CD4-positive, alpha-beta T cell treated with Interleukin-6 at 100 ng/mL for 8 hours (primary cell): ENCODE measurements at places on chromosomes 16 and 17.

GRCh38 chr17:39002991-39003715 lies 36.0 kb upstream of the FBXO47 start:
- DNase-seq, result peak; percentile 54

DNA sequence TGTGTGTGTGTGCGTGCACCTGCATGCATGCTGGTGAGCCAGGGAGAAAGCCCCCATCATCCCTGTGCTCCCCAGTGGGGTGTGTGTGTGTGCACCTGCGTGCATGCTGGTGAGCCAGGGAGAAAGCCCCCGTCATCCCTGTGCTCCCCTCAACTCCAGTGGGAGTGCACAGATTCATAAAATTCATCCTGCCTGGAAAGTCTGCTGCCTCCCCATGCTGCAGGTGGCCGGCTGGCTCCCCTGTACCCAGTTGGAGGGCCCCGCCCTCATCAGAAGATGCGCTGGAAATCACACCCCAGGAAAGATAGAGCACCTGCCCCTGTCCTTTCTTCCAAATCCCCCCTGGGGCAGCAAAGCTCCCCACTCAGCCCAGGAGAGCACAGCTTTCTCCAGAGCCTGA lies 84.8 kb upstream of the DOC2B start:
- DNase-seq, result no peak

GRCh38 chr16:68117884-68118283 lies 32.7 kb downstream of the NFATC3 start:
- DNase-seq, result no peak

GRCh38 chr17:27581016-27581415 lies 50.0 kb upstream of the LGALS9 start:
- DNase-seq, result no peak

DNA sequence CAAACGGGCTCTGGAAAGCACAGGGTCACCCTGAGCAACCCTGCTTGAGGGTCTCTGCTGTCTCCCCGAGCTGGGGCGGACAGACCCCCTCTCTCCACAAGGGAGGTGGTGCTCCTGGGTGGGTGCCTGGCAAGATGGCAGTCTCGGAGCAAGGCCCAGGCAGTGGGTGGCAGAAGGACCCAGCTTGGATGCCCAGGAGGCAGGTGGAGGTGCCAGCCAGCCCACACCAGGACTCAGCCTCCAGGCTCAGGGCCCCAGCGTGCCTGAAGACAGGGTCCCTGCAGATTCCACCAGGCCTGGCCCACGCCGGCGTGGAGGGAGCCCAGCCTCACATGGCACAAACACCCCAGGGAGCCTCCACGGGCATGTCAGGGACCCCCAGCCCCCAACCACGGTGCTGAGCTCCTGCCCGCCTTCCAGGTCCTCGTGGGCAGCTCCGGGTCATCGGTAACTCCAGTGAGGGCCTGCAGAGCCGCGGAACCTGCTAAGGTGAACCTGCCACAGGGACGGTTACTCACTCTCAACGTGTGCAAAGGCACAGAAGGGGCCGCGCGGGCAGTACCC lies 20.8 kb downstream of the UNKL start:
- DNase-seq, result no peak
